ENCODE measurements at places on chromosomes 2 and 18.
A peak's percentile ranks its signal among the peaks of the same experiment; 100 is the strongest.

GRCh38 chr18:77461062-77461688, 211.5 kb downstream of the GALR1 start:
- DNase-seq: no peak

GRCh38 chr18:23247896-23248295, 112.6 kb downstream of the CABLES1 start:
- no peak for DNase-seq

- DNase-seq: no peak
Measured at GRCh38 chr2:176678571-176678970, 409.3 kb downstream of the MTX2 start.

DNA sequence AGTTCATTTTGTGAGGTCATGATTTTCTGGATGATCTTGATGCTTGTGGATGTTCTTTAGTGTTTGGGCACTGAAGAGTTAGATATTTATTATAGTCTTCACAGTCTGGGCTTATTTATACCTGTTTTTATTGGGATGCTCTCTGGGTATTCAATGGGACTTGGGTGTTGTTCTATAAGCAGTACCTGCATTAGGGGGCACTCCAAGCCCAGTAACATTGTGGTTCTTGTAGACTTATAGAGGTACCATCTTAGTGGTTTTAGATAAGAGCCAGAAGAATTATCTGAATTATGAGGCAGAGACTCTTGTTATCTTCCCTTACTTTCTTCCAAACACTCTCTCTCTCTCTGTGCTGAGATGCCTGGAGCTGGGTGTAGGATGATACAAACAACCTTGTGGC, 470.0 kb downstream of the PIK3C3 start:
- no peak for DNase-seq

DNA sequence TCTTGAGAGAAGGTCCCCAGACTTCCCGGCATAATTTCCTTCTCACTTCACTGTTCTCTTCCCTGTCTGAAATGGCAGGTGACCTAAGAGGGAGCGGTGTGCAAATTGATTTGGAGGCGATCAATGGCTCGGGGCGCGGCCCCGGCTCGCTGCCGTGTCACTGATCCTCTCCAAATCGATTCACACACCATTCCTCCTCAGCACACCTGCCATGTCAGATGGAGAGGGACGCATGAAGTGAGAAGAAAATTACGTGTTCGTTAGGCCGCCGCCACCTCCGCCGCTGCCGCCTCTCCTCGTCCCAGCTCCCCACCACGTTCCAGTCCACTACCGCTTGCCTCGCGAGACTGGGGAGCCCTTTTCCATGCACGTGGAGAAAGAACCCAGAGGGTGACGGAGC, 31.8 kb upstream of the BCL11A start:
- no peak for DNase-seq

- peak; percentile 73 for DNase-seq
Measured at GRCh38 chr2:238938401-238939055, 90.6 kb downstream of the TWIST2 start.

- no peak for DNase-seq
Measured at GRCh38 chr2:17057109-17058017, 391.7 kb upstream of the CYRIA start.

DNA sequence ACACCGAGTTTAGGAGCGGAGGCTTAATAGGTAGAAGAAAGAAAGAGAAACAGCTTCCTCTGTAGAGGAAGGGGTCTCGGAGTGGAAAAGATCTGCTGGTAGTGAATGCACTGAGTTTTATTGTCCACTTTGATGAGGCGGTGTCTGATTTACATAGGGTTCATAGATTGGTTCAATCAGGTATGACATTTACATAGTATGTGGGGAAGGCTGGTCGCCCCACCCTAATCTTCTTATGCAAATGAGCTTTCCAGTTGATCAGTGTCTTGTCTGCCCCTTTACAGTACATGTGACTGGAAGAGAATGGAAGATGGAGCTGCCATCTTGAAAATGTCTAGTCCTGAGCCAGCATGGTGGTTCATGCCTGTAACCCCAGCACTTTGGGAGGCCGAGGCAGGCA, 19.9 kb upstream of the CNOT11 start:
- no peak for DNase-seq

DNA sequence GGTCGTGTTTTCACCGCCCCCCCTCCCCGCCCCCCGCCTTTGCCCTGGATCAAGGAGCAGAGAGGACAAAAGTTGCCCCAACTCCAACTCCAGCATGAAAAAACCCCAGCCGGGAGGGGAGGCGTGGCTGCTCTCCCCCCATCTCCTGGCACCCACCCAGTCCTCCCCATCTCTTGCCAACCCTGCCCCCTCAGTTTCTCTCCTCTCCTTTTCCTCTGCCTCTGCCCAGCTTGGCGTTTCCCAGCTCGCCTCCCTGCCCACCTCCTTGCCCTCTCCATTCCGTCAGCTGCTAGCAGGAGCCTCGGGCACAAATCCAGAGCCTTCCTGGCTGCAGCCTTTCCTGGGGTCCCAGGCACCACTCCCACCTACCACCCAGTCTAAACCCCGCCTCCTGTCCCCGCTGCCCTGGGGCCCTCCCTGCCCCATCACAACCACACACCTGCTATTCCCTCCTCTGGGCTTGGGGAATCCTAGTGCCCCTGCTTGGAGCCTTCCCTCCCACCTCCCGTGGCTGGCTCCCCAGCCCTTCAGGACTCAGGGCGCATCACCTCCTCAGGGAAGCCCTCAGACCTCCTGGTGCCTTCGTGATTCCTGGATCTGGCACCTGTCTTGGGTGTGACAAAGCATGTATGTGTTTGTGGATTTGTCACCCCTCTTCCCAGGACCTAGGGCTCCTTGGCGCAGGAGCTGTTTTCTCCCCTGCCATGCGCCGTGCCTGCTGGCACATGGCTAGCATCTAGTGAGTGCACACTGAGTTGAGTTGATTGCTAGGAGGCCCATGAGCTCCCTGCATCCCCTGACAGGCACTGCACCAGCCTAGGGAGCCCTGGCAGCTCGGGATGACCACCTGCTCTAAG, 209.1 kb downstream of the TFCP2L1 start:
- no peak for DNase-seq

- DNase-seq: no peak
Measured at GRCh38 chr18:9333441-9334328, 888 bp upstream of the TWSG1 start.

DNA sequence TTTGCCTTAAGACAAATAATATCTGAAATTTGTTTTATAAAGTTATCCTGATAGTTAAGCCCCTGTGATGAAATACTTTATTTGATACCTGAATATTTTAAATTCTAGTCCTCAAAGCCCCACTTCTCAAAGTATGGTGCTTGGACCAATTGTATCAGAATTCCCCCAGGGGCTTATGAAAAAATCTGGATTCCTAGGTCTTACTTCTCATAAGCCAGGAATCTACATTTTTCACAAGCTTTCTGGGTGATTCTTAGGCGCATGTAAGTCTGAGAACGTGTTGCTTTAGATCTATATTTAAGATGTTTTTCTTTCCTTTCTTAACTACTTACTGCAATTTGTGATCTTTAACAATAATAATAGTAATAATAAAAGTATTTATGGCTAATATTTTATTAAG, 53.1 kb downstream of the MYO1B start:
- DNase-seq: no peak

DNA sequence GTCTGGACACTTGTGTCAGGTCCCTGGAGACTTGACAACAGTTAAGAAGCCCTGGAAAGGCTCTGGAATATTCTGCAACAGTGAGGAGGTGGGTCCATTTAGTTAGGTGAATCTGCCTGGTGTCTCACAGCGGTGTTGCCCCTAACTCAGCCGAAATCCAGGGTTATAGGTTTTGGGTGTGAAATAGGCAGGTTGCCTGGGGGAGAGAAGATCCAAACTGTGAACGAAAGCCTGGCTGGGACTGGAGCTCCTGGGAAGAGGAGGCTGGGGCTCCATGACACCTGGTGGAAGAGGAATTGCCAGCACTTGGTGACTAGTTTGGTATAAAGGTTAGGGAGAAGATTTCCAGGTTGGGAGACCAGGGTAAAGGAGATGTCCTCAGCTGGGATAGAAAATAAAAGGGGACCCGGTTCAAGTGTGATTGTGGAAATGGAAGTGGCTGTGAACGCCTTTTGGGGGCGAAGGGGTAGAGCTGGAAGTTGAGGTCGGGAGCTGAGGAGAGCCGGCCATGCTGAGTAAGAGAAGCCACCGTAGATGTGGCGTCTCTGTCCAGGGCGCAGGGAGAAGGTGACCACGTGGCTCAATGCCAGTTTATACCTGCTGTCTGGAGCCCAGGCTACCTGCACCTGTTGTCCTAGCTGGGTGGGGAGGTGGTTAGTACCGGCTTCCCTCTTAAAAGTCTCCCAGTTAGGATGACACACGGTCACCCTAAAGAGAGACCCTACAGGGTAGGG, 3.0 kb upstream of the GAREM2 start:
- DNase-seq: no peak

DNA sequence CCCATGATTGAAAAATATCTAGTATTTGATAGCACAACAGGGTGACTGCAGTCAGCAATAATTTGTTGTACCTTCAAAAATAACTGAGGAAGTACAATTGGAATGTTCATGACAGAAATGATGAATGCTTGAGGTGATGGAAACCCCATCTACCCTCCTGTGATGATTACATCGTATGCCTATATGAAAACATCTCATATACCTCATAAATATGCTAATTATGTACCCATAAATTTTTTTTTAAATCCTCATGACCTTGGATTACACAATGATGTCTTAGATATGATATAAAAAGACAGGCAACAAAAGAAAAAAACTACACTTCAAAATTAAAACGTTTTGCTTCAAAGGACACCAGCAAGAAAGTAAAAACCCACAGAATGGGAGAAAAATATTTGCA, 1.4 kb upstream of the POLR1B start:
- no peak for DNase-seq

DNA sequence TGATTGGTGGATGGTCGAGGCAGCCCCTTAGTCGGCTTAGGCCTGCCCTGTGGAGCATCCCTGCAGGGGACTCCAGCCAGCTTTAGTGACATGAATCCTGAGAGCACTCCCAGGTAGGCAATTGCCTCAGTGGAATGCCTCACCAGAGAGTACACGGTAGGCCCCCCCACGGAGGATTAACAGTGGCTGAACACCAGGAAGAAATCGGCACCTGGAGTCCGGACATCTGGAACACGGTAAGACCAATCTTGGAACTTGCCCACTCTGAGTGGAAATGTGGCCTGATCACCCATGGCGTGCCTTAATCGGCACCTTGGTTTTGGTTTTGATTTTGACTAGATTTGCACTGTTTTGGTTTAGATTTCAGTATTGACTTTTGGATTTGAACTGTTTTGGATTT, 326.2 kb upstream of the NCKAP5 start:
- DNase-seq: no peak

GRCh38 chr2:136116813-136117390, 1.0 kb downstream of the CXCR4 start:
- no peak for DNase-seq

DNA sequence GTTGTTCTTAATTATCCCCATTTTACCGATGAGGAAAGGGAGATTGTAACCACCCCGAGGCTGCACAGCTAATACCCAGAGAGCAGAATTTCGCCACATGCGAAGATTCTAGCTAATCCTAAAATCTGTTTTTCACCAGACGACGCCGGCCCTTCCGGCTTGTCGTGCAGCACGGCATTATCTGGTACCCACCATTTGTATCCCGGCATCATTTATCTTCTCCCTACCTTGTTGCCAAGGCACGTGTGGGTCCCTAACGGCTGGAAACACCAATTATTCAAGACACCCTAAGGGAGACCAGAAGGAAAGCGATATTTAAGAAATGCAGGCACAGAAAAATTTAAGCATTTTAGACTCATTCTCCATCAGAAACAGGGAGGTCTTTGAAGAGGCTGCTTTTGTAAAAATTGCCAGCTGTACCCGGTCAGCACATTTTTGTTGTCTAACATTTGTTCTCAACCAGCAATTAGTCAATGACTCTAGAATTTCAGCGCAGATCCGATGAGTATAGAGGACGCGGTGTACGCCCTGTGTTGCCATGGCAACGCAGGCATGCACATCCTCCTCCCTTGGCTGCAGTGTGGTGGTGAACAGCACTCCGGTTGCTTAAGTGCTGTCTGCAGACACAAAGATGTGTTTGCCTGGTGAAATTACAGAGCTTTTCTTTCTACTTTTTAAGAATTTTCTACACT, 111.6 kb downstream of the AGAP1 start:
- peak; percentile 60 for DNase-seq

DNA sequence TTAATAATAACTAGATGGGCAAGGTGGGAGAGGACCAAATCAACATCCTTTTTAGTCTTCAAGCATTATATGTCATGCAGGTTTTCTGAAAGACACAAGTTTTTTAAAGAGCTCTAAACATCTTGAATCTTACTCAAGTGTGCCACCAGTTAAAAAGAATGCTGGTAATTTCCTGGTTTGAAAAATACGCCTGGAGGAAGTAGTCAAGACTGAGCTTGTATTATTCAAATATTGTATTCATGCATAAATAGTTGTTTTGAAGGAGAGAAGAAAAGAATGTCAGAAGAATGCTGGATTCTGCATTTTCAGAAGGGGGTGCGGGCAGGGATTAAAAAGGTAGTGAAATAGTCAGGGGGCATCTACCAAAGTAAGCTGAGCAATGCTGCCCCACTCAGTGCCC, 90.7 kb downstream of the WDPCP start:
- DNase-seq: no peak

GRCh38 chr2:27372937-27373336, 2.5 kb downstream of the SNX17 start:
- DNase-seq: no peak

- DNase-seq: no peak
Measured at GRCh38 chr2:169237286-169237685, 125.0 kb downstream of the LRP2 start.

GRCh38 chr2:169732583-169733358, 861 bp upstream of the KLHL23 start:
- DNase-seq: no peak

DNA sequence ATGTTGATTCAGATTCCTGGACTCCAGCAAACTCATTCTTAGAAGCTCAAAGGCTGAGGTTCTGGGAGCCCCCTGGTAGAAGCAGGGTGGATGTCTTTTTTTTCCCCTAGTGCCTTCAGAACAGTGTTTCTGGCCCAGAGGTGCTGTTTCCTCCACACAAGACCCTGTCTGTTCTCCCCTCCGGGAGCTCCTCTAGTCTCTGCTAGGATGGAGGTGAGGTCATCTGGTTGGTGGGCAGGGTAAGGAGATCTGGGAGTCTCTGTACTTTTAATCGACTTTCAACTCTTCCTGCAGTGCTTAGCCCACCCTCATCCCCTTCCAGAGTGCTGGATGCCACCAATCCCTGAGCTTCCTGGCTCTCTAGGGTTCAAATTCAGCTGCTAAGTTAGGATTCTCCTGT, 192.0 kb downstream of the SH3BP4 start:
- no peak for DNase-seq

DNA sequence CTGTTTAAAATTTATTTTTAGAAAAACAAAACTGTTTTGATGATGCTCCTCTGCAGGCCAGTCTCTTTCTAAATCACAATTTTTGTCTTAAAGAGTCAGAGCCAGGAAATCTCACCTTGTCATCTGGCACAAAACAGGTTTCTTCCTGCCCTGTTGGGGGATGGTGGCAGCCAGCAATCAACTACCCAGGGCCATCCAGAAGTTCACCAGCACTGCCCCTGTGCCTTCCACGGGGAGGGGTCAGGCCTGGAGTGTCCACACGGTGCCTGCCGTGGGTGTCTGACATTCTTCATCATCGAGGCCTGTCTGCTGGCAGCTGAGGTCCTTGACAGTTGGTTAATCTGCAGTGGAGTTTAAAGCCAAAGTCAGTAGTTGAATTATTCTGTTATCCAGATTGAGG, 40.0 kb upstream of the BMP10 start:
- no peak for DNase-seq
